Dermis microvascular lymphatic vessel endothelial cell (primary cell): ENCODE measurements at places on chromosomes 1 and 21. TPM values are rescaled to one million over a fixed set of nuclear protein-coding genes. Genes with fewer than 3 reads are reported as not detected.

The LCE1D gene
- not detected in 2 replicates for total RNA-seq

DNA sequence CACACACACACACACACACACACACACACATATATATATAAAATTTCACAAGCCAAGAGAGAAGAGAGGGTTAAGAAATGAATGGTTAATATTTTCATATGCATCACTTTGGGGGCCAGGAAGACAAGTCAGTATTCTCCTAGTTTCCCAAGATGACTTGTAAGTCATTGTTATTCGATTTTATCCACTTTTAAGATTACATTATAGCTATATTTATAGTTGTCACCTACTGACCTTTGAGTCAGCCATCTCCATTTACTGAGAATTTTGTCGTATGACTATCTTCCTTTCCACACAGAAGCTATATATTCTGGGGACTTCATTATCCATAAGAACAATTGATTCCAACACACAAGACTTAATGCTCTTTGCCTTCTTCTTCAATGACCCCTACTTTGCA lies 8.9 kb downstream of the LYST start:
- DNase-seq: no peak

DNA sequence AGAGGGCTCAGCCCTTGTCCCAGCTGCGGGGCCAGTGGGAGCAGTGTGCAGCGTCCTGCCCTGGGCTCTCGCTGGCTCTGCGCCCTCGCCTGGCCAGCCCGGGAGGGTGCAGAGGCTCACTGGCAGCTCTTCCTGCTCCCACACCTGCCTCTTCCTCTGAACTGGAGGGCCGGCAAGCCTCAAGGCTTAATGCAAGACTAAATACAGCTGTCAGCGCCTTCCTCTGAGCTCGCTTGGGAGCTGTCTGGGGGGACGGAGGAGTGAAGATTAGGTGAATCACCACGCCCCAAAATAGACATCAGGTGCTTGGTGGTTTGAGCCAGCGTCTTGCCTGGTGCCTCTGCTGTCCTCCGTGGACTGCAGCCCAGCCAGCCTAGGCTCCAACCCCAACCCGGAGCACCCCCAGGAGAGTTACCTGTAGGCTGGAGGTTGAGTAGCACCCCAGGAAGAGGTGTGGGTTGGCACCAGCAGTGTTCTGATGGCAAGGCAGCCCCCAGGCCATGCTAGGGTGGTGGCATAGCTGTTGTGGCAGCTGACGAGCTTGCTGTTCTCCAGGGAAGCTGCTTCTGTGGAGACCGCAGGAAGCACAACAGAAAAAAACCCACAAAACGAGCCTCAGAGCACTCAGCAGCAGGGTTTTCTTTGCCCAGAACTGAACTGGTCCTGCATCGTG lies 36.9 kb downstream of the UMODL1 start:
- DNase-seq: peak; percentile 35

DNA sequence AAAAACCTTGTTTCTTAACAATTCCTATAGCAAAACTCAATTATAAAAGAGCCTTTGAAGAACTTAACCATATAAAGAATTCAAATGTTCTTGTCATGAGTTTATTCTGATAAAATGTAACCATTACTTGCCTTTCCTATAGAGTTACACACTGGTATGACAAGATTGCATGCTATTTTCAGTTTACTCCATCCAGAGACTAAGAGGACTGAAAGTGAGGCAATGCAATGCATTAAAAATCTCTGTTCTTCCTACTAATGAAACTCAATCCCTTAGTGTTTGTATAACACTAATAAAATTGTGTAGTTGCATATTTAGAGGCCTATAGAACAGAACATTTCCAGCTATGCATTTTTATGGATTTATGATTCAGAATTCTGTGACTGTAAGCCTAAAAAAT lies 88.1 kb downstream of the COP1 start:
- no peak for DNase-seq

DNA sequence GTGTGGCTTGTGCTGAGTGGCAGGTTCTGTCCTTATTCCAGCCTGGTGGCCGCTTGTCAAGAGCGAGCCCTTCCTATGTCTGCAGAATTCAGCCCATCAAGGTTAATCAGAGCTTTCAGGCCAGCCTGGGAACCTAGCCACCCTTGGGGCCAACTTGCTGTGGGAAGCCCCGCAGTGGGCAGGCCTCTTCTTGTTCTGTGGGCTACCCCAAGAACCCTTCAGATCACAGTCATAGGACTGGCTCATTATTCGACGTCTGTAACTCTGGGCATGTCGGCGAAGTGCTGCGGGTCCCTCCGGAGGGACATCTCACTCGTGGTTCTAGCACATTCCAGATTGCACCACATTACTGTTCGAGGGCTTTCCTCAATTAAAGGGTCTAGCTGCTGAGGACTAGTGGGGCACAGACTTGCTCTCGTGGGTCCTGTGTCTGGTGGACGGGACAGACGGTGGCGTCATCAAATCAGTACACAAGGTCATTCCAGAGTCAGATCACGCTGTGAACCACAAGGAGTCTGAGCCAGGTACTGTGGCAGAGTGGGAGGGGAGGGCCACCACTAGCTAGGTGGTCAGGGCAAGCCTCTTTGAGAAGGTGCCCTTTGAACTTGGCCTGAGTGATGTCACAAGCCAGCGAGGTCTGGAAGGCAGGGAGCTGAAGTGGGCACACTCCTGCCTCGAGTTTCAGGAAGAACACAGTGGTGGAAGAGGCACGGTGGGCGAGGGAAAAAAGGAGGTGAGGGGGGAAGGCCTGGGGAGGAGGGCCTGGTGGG lies 20.3 kb upstream of the TNFRSF1B start:
- no peak for DNase-seq

DNA sequence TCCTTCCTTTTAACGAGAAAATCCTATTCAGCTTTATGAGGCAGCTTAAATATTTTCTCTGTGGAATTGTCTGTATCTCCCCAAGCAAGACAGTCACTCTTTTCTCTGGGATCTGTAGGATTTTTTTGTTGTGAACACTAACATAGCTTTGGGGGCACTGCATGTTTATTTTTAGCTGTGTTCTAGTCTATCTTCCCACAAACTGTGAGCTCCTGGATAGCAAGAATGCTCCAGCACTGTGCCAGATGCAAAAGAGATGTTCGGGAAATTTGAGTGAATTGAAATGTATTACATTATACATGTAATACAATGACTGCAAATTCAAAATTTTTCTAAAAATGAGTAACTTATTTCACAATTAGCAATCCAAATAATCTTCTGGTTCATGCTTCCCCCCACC lies 282.2 kb downstream of the PLPP3 start:
- DNase-seq: no peak

DNA sequence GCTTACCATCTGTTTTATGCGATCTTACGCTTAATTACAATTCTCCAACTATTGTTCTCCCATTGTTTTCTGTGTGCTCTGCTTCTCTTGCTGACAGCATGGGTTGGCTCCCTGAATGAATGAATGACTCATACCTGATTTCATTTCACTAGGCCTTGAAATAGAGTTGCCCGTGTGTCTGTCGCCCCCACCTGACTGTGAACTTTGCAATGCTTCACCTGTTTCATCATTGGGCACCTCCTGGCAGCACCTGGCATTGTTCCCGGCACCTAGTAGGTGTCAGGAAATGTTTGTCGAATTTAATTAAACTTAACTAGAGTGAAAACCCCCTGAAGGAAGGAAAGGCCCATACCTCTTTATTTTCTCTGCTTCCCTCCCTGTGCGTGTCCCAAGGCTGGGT lies 120.5 kb upstream of the KLHDC7A start:
- DNase-seq: no peak

GRCh38 chr1:2946999-2947690 lies 74.1 kb upstream of the ACTRT2 start:
- no peak for DNase-seq

DNA sequence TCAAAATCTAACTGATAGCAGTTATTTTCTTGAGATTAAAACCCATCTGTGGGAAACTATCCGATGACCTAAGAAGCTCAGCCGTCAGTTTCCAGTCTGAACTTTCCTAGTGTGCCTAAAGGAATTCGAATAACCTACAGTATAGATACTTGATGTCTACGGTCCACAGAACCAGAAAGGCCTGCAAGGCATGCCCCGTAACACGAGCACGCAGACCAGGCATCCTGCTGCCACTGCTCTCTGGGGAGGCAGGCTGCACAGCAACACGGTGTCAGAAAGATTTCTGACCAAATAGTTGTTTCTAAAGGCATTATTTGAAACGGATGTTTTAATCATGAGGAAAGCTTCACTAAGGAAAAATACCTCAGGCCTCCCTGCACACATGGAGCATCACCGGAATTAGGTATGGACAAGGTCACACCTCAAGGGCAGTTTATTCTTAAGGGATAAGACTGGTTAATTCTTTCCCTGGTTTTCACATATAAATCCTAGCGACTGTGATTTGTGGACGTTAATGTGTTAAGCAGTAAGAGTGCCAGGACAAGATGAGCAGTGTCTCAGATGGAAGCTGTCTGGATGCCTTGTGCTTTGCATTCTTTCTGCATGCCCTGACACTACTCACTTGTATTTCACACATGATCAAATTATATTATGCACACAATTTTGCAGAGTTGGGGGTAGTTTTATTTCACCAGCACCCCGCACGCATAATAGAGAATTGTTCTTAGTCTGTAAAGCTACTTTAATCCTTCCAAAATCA lies 49.0 kb upstream of the NADK start:
- no peak for DNase-seq

DNA sequence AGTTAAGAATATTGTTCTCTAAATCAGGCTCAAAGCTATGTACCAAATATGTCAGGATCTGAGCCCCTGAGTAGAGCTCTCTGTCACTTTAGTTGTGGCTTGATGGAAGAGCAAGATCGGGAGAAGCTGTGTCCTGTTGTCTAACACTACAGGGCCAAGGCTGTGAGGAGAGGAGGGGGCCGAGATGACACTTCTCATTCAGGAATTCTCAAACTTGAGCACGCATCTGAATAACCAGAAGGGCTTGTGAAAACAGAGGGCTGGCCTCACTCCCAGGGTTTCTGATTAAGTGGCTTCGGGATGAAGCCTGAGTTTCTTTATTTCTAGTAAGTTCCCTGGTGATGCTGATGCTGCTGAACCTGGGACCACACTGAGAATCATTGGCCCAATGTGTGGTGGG lies 209.2 kb upstream of the DAB1 start:
- DNase-seq: no peak
